ENCODE measurements at places on chromosomes 4 and X.

- DNase-seq: no peak
Measured at GRCh38 chr4:171521726-171522125, 291.5 kb upstream of the GALNTL6 start.

DNA sequence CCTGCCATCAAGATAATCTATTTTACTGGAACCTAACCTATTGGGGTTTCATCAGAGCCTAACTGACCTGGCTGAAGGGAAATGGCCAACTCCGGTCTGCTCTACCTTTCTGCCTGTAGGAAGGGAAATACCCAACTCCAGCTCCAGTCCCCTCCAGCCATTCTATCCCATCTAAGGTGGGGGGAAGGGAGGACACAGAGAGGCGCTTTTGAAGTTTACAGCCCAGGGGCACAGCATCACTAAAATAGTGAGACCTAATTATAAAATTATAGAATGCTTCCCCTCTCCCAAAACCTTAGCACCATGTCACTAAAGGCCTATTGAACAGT lies 27.8 kb upstream of the ACSL4 start:
- DNase-seq: no peak

- DNase-seq: no peak
Measured at GRCh38 chr4:77167173-77167572, 10.2 kb downstream of the CCNG2 start.

DNA sequence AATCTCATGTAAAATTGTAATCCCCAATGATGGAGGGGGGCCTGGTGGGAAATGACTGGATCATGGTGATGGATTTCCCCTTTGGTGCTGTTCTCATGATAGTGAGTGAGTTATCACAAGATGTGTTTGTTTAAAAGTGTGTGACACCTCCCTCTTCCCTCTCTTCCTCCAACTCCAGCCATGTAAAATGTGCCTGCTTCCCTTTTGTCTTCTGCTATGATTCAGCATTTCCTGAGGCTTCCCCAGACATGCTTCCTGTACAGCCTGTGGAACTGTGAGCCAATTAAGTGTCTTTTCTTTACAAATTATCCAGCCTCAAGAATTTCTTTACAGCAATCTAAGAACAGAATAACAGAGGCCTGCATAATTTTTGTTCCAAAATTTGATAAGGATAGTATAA lies 85.2 kb downstream of the ANAPC10 start:
- DNase-seq: no peak

- DNase-seq: no peak
Measured at GRCh38 chrX:21375708-21376009, 1.4 kb downstream of the CNKSR2 start.

DNA sequence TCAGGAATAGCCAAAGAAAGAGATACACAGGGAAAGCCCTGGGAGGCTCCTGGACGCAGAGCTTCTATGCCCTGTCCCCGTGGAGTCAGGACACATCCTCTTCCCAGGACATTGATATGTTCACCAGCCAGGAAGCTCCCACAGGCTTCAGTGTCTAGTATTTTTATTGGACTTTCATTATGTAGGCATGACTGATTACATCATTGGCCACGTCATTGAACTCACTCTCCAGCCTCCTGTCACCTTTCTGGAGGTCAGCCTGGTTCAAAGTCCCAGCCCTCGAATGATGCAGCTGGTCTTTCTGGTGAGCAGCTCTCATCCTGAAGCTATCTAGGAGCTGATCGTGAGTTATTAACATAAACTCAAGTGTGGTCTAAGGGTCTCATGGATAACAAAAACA lies 104.1 kb downstream of the CPEB2 start:
- no peak for DNase-seq

All from stimulated activated naive CD4-positive, alpha-beta T cell treated with Interleukin-2 at 50 U/mL for 16 hours (primary cell).